ENCODE measurements at places on chromosomes 1 and 21.

DNA sequence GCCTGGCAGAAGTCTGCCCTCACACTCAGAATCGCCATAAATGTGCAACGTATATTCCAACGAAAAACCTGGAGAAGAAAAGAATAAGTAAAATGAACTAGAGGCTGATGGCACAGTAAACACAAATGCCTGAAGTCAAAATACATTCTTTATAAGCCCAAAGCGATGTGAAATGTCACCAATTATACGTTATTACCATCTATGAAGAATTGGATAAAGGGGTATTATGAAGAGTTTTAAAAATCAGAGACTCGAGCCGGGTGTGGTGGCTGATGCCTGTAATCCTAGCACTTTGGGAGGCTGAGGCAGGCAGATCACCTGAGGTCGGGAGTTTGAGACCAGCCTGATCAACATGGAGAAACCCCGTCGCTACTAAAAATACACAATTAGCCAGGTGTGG lies 18.6 kb downstream of the PTP4A2 start:
- DNase-seq = no peak

GRCh38 chr1:53385276-53386225 lies 57.7 kb upstream of the LRP8 start:
- no peak for DNase-seq

DNA sequence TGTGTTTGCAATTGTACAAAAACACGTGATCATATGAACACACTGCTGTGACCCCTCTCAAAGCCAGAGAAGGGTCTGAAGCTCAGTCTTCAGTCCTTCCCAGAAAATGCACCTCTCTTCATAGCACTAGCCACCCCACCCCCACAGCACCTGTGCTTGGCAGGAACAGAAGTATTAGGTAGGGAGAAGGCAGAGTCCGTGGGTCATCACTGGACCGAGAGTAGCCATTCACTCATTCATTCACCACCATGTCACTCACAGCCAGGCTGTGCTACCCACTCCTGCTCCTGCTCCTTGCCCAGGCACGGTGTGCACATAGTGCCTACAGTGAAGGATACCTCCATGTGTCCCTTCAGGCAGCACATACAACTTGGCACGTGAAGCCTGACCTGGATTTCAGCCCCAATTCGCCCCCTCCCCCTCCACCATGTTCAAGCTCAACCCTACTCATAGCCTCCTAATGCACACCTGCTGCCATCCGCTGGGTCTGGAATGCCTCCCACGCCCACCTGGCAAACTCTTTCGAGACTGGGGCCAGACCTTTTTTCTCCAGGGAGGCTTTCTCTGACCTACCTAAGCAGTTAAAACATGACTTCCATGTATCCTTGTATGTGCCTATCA lies 81.9 kb upstream of the GALNT2 start:
- no peak for DNase-seq

- DNase-seq = no peak
These were observed 62.5 kb upstream of the ZP4 start for GRCh38 chr1:237953238-237953637.

DNA sequence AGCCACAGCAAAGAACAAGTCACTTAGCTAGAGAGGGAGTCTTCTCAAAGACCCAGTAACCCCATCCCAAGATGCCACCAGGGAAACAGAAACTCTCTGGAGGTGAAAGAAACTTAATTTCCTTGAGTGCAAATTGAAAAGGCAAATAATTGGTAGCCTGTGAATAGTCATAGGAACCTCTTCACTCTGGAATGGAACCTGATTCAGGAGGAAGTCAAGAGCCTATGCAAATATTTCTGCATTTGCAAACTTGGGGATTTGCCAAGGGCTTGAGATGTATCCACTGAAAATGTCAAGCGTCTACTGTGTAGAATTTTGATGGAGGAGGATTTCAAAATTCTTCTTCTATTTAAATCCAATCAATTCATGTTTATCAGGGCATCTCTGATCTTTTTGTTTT lies 5.7 kb downstream of the HIVEP3 start:
- no peak for DNase-seq

- no peak for DNase-seq
These were observed 54.3 kb downstream of the KCNC4 start for GRCh38 chr1:110264430-110264829.

- DNase-seq = no peak
These were observed 121.3 kb downstream of the TNNI3K start for GRCh38 chr1:74356493-74356892.

- DNase-seq = no peak
These were observed 76.4 kb downstream of the HS2ST1 start for GRCh38 chr1:86990826-86991225.

GRCh38 chr1:9787702-9788101 lies 36.1 kb downstream of the CLSTN1 start:
- peak; percentile 34 for DNase-seq

DNA sequence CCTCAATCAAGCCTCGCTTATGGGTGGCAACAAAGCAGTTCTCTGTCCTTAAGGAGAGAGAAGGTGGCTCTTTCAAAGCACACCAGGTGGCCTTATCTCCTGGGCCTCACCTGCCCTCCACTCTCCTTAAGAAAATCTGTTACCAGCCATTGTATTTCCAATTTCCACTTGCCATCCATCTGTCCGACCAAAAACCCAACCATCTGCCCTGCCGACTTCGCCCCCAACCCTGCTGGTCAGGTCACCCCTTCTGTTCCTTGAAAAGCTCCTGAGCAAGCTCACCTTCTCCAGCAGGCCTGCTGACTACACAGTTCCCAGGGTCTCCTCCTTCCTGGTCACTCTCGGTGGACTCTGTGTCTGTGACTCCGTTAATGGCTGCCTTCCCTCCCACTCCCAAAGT lies 619 bp upstream of the IGFN1 start:
- no peak for DNase-seq

DNA sequence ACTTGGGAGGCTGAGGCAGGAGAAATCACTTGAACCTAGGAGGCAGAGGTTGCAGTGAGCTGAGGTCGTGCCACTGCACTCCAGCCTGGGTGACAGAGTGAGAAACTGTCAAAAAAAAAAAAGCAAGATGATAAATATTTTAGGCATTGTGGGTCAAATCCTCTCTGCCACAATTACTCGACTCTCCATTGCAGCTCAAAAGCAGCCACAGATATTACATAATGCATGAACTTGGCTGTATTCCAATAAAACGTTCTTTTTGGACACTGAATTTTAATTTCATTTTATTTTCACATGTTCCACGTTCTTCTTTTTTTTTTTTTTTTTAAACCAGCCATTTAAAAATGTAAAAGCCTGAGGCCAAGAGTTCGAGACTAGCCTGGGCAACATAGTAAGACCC lies 69.4 kb downstream of the TCP10L start:
- DNase-seq = no peak

DNA sequence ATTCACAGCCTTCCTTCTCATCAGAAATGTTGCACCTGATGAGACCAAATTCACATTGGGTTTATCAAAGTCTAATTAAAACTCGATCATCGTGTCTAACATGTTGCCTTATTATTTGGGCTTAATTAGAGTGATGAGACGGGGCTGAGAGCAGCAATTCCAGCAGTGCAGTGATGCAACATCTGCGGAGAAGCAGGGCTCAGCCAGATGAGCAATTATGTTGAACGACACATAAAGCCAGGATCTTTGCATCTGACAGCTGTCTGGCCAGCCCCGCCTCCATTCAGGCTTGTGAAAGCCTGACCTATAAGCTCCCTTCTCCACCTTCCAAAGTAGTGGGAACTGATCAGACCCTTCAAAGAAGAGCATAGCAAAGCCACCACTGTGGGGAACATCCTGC lies 109.8 kb downstream of the C1orf94 start:
- DNase-seq = no peak

DNA sequence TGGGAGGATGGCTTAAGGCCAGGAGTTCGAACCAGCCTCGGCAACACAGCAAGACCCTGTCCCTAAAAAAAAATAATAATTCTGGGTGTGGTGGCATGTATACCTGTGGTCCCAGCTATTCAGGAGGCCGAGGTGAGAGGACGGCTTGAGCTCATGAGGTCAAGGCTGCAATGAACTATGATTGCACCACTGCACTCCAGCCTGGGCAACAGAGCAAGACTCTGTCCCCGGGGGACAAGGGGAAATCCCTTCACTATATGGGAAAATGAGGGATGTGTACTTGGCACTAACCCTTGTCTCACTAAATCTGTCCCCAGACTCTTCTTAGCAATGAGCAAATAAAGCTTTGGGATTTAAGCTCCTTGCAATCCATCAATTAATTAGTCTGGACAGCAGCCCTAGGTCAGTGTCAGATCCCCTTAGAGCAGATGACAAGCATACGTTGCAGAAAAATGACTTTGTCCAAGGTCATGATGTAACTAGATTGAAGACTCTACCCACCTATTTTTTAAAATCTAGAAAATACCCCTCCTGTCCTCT lies 9.4 kb downstream of the KDM5B start:
- DNase-seq = no peak

- no peak for DNase-seq
These were observed 59.5 kb upstream of the C1orf105 start for GRCh38 chr1:172360985-172361384.

GRCh38 chr1:5649795-5650194 lies 342.4 kb downstream of the NPHP4 start:
- no peak for DNase-seq

GRCh38 chr1:77955709-77956108 lies 23.2 kb downstream of the FUBP1 start:
- no peak for DNase-seq

DNA sequence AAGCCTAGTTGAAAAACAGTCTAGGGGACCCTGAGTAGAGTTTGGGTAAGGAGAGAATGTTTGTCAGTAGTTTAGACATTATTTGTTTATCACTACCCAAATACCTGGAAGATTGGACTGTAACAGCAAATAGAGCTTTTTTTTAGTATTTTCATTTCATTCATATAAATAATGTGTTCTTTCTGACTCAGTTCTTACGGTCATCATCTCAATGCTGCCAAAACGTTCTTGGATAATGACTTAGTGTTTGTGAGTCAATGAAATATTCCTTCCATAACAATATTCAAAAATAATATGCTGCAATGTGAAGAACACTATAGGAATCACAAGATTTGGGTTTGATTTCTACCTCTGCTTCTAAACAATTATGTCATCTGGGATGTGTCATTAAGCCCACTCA lies 400.0 kb upstream of the PKN2 start:
- no peak for DNase-seq

DNA sequence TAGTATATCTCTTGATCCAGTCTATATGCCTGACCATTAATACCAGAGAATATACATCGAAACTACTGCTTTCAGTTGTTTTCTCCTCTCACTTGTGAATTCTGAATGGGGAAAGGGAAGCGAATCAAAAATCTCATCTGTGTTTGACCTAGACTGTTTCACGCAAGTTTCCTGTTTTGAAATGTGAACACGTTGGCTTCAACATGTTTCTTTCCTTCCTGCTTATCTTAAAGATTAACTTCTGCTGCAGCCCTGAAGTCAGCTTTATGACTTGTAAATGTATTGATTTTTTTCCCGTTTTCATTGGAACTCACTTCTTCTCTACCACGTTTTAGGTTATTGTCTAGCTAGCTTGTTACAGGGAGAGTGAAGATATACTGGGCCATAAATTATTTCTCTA lies 49.9 kb downstream of the SNX27 start:
- no peak for DNase-seq

GRCh38 chr1:6495041-6495441 lies 3.6 kb upstream of the PLEKHG5 start:
- no peak for DNase-seq

DNA sequence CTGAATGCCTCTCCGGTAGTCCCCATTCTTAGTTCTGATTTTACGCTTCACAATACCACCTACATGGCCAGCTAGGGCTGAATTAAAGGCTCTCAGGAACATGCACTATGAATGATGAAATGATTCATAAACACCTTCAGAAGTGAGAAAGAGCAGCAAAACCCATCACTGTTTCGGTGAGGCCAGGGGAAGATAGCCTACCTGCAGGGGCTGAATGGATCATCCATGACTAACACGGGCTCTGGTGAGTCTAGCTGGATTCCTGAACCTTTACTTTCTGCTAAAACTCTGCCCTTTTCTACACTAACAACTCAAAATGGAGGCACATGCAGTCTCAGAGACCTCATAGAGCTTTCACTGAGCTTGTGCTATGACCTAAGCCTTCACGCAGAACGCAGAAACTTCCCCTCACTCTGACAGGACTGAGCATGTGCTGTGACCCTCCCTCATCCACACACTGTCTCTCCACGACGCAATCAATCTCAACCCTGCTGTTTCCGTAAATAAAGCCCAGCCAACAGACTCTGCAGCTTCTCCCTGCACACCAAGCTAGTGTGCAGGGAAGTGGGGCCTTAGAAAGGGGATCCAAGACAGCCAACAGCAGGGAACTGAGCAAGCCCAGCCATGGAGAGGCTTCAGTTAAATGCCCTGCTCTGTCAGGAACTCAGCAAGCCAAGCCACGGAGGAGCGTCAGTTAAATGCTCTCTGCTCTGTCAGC lies 207.8 kb downstream of the SLC45A1 start:
- DNase-seq = peak; percentile 45

DNA sequence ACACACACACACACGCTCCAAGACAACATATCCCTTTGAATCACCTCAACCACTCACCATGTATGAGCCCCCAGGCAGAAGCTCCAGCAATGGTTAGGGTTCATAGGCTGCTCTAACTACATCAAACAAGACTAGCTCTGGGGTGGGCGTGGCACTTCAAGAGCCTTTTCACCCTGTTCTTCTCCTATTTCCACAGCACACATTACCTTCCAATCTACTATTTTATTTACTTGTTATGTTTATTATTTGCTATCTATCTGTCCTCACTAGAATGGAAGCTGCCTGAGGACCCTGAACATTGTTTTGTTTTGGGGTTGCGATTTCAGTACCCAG lies 28.7 kb downstream of the TRABD2B start:
- no peak for DNase-seq

DNA sequence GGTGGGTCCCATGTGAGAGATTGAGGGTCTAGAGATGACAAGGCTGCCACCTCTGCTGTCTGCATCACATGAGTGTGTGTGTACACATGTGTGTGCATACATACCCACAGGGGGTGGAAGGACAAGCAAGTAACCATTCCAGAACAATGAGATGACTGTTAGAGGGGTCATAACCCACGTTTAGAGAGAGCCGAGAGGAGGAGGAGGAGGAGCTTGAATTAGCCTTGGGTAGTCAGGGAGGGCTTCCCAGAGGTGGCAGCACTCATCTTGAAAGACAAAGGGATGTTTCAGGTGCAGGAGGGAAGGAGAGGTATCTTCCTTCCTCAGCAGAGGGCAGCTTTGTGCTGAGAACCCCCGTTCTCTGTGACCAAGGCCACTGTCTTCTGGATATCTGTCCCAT lies 21.3 kb downstream of the TNFRSF1B start:
- DNase-seq = no peak

DNA sequence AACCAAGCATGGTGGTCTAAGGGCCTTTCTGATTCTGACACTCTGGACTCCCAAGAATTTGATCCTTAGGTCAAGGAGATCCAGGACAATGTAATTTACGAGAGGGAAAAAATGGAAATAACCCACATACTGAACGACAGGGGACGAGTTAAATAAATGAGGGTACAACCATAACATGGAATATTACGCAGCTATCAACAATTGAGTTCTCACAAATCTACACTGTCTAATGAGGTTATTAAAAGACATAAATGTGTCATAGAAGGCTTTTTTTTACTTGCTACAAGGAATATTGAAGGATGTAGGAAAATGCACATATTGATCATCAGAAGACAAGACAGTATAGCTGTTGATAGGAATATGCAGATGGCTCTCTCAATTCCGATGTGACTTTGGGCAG lies 23.8 kb downstream of the SDC3 start:
- DNase-seq = no peak
